T-cell (primary cell): ENCODE measurements at places on chromosomes 2 and 18.
A peak's percentile ranks its signal among the peaks of the same experiment; 100 is the strongest.

DNA sequence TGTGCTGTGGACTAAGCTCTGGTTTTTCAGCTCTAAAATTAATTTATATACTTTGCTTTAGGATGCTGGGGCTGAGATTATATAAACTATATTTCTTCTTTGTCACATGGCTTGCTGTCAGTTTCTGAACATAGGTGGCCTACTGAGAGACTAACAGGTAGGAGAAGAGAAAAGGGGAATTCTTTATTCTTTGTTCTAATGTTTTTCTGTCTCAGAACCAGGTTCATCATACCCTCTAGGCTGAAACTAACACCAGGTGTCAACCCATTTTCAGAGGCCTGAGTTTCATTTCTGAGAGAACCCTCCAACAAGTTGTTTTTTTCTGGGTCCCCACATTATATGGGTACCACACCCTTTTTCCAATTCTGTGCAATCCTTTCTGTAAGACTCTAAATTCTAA, 843.6 kb downstream of the TRIB2 start:
- no peak for DNase-seq

- DNase-seq: no peak
Measured at GRCh38 chr2:206824993-206825392, 59.6 kb downstream of the FASTKD2 start.

DNA sequence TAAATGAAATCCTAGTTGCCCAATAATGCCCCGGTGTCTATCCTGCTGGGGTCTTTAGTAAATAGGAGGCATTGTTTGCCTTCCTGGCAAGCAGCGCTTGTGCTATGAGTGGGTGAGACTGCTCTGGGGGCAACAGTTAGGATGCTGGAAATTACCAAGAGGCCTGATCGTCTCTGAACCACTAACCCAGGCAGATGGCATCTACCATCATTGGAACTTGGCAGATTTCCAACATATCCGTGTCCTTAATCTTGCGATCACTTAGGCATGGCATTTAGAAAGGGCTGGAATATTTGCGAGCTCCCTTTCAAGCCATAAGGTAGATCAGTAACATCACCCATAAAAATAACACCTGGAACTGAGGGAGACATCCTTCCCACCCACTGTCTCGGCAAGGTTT, 18.8 kb upstream of the SH3RF3 start:
- DNase-seq: no peak

- no peak for DNase-seq
Measured at GRCh38 chr2:10165861-10166675, 43.5 kb downstream of the RRM2 start.

DNA sequence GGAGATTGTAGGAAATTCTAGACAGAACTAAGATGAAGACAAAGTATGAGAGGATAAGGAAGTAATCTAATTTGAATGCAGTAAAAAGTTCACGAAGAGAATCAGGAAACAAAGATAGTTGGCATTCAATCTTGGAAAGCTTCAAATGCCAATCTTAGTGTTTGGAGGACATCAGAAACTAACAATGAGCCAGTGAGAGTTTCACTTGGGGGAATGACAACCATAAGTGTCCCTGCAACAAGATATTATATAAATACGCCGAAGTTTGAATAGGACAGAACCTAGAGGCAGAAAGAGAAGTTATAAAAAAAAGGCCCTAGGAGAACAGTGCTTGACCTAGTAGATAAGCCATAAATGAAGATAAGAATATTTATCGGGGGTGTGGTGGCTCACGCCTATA, 11.1 kb downstream of the SNRPG start:
- DNase-seq: no peak

GRCh38 chr2:10331027-10331701, 28.5 kb downstream of the HPCAL1 start:
- peak; percentile 47 for DNase-seq

GRCh38 chr2:33104052-33104623, 157.4 kb downstream of the LTBP1 start:
- no peak for DNase-seq

DNA sequence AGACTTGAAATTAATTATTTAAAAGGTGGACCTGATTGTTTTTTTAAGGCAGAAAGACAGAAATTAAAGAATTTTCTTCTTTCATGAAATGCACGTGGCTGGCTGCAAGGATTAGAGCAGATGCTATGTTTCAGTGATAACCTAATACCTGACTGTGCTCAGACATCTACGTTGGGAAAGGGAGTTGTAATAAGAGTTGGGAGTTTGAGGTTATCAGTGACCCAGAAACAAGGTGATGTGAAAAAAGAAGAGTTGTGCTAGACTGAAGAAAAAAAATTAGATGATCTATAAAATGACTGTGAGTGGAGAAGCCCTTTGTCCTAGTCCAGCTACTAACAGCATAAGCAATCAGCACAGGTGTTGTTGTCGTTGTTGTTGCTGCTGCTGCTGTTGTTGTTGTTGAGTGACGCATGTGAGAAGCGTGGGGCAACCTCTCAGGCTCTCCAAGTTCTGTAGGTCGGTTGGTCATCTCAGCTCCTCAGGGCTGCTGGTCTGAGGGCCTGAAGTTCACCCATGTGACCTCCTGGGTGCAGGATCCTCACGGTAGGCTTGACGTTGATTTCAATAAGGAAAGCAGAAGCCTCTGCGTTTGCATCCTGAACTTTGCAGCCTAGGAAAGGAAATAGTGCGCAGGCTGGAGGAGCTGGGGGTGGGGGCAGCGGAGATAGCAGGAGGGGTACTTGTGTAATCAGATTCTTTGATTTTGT, 7.6 kb downstream of the POU3F3 start:
- DNase-seq: no peak

DNA sequence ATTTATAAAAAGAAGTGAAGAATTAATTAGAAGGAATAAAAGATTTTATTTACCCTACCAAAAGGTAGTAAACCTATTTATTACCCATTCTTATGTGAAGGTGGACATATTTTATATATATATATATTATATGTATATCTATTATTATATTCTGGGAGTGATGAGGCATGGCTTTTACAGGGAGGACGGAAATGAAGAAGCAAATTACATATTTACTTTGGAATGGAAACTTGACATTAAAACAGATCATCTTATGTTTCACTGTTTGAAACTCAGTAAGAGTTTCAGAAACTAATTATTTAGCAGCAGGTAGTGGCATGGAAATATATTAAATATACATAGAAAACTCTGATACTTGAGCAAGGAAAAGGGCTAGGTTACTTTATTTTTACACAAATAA, 143.4 kb downstream of the LCLAT1 start:
- no peak for DNase-seq

DNA sequence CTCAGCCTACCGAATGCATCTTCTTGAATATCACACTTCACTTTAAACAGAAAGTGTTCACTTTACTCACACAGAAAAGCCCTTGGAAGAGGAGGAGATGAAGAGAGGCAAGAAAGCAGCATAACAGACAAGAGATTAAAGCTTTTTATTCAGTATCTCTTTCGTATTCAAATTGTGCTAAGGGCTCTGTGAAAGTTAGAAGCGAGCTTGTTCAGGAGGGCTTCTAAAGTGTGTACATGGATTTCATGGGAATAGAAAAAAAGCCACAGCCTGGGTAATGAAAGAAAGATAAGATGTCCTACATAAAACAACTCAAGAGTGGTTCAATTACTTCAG, 531.9 kb downstream of the TMEM182 start:
- no peak for DNase-seq

DNA sequence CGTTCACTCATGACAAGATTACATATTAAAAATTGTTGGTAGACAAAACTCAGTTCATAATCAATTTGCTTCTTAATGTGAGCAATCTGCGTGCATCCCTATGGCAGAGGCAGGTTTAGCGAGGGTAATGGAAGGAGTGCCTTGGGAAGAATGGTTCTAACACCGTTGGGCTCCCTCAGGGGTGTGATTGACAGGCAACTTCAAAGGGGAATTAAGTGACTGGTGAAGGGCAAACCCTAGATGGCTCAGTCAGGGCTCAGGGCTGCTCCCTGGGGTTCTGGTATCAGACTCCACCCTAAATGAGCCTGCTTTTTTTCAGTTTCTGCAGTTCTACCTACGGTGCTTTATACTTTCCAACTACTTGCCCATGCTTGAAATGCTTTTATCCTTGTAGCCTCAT, 419.5 kb upstream of the CELF4 start:
- no peak for DNase-seq

GRCh38 chr2:67322353-67323001, 74.7 kb upstream of the ETAA1 start:
- no peak for DNase-seq

DNA sequence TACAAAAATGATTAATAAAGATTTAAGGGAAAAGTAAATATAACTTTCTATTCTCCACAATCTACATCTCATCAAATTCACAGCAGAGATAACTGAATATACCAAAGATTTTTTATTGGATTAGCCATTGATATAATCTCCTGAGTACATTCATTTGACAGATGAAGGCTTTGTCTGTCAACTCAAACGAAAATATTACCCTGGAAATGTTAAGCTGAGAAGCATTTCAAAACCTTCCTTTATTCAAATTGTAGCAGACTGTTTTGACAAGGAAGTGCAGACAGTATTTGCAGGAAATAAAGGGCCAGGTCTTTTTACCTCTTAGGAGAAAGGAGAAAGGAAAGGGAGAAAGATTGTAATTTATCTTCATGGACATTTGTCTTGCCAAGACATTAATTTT, 473.5 kb downstream of the TMEM182 start:
- no peak for DNase-seq

GRCh38 chr2:207513551-207514257, 16.1 kb upstream of the CREB1 start:
- no peak for DNase-seq

DNA sequence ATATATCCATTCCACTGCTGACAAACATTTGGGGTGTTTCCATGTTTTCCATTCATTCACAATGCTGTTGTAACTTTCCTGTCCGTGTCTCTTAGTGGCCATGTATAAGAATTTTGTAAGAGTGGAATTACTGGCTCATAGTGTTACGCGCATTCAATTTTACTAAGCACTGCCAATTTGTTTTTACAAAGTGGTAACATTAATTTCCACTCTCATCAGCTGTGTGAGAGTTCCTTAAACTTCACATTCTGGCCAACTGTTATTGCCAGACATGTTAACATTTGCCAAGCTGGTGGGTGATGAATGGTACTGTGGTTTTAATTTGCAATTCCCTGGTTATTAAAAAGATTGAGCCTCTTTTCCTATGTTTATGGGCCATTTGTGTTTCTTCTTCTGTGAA, 134.2 kb downstream of the DTNB start:
- no peak for DNase-seq

DNA sequence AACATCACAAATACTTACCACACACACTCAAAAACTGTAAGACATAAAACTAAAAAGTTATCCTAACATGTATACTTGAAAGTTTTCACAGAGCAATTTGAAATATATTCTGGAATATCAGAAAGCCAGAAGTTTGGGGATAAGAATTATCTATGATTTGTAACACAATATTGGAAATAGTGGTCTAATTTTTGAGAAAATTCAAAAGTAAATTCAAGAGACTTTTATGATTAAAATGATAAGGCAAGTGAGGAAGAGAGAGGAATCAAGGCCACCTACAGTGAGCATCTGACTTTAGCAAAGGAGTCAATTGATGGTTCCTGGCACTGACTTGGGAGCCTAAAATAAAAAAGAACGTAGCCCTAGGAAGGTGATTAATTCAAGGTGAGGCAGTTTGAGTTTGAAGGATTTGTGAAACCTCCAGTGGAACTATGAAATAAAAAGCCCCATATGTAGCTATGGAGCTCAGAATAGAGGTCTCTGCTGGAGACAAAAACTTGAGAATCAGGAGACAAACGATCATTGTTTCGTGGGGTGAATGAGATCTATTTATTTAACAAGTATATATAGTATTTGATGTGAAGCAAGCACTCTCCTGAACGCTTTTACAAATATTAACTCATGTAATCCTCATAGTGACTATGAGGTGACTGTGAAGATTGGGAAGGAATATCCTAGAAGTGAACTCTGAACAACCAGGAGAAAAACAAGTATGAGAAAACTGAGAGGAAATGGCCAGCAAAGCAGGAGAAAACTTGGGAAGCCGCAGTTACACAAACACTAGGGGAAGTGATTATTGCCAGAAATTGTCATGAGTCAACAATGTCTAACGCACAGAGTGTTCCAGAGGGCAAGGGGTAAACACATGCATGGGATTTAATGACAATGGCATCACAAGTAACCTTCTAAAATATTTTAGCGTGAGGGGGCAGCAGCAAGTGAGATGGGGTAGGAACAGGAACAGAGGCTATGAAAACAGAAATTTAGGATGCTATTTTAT, 12.8 kb downstream of the TFPI start:
- DNase-seq: no peak

GRCh38 chr2:236177967-236178889, 10.0 kb upstream of the GBX2 start:
- no peak for DNase-seq

DNA sequence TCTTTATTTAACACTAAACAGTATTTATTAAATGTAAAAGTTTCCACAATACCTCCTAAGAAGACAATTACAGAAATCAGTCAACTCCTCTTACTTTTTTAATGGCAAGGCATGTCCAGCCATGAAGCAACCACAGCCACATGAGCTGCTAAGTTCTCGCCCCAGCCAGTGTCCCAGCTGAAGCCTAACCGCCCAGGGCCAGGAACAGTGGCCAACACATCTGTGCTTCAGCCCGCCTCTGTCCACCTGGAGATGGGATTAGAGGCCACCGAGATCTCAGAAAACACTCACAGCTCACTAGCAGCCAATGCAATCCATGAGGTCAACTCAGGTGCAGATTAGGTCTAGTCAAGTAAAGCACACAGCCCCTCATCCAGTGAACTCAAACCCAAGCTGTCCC, 40.2 kb downstream of the PID1 start:
- DNase-seq: no peak

DNA sequence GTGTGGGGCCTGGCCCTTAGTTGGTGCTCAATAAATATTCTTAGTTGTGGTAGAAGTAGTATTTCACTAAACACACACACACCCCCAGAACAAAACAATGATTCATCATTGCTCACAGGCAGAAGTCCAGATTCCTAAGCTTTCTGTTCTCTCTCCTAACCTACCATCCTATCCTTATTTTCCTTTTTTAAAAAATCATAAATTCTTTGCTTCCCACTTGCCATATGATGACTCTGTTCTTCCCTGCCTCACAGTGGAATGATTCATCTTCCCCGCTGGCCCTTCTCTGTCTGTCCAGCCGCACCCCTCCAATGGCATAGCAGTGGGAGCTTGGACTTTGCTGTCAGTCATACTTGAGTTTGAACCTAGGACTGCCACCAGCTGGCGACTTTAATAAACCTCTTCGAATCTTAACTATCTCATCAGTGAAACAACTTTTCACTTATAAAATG, 5.2 kb downstream of the EML6 start:
- no peak for DNase-seq

DNA sequence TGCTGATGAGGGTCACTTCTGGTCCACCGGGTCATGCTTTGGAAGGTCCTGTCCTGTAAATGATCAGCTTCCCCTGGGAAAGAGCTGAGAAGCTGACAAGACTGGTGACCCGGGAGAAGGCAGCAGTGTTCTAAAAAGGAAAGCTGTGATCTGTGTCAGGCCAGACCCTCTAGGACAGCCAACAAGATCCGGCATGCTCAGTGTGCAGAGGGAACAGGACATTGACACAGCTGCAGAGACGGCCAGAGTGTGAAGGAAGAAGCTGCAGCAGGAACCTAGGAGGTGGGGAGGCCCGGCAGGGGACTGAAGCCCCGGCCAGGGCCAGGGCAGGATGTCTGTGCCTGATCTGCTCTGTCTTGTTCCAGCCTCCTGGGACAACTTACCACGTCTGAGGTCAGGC, 372.7 kb upstream of the ID2 start:
- DNase-seq: no peak
